T-cell (primary cell): ENCODE measurements at places on chromosomes 7 and 10. TPM values are rescaled to one million over a fixed set of nuclear protein-coding genes. Genes with fewer than 3 reads are reported as not detected.

The RAB19 gene
- 5.1 TPM for total RNA-seq

The SPDYE9 gene
- total RNA-seq = not detected

The ACSM6 gene
- total RNA-seq = not detected

The SKIDA1 gene
- 0.63 TPM for total RNA-seq

The ZRANB1 gene
- total RNA-seq = 18.6 TPM

The ANK3 gene
- total RNA-seq = 65.5 TPM

The NUPR2 gene
- total RNA-seq = not detected

GRCh38 chr10:51076299-51076841, 2.1 kb downstream of the PRKG1 start:
- no peak for DNase-seq

DNA sequence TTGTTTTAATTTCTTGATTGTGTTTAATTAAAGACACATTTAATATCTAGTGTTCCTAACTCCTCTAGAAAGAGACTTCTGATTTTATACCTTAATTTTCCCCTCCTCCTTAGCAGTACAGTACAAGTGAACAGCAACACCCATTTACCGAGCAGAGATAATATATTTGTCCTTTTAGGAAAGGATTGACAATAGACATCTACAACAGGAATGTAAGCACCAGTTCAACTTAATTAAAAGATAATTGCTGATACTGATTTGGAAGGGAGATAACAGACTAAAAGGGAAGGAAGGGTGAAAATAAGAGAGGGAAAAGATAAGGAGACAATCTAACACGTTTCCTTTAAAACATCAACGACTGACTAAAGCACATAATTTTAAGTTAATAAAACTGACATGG, 119.3 kb downstream of the SRPK2 start:
- no peak for DNase-seq

- DNase-seq = no peak
These were observed at the start of gene HTRA1 for GRCh38 chr10:122461367-122461728. TSS of gene HTRA1 (plus strand) at chr10:122461553. CDS start at chr10:122461653, 100 bp downstream.

GRCh38 chr7:17802056-17802455, 138.2 kb downstream of the SNX13 start:
- no peak for DNase-seq

- DNase-seq = no peak
These were observed 137.6 kb downstream of the C10orf105 start for GRCh38 chr10:71582019-71582418.

DNA sequence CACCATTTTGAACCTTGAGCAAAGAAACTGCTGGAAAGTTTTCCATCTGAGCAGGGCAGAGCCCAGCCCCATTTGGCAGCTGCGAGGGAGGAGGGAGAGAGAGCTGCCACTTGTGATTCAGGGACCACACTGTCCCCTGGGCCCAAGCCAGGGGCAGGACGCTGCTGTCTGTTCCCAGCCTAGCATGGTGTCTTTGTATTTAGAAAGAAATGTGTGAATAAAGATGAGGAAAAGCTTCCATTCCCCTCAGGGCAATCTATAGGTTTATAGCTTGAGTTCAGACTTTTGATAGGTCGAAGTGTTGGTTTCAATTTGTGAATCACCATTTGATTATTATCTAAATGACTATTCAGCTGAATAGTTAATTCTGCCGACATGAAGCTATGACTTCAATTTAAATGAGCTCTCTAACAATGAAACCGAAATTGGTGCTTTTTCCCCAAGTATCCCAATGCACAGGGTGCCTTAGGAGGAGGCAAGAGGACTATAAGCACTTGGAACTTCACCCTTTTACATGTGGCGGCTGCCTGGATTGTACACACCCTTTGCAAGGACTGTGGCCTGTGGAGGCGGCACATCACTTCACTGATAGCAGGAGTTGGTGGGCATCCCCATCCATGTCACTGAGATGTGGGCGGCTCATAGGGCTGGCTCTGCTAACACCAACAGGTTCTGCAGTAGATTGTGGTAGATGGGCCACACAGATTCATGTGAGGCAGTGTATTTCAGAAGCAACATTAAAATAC, 223.5 kb downstream of the CCDC3 start:
- no peak for DNase-seq

DNA sequence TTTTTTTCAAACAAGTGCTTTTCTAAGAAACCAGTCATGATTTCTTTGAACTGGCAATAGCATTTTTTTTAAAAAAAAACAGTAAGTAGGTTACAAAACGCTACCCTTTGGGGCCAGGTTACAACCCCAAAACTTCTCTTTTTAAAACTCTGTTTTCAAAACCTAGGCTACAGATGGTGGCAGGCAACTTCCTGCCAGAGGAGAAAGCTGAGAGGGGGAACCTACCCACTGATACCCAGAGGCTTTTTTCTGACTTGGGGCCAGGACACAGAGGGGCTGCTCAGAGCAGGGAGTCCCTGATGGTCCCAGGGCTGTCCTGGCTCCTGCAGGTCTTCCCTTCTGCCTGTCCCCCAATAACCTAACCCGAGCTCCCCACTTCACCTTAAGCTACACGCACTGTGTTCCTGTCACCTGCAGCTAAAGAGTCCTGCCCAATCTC, 6.9 kb downstream of the STN1 start:
- DNase-seq = peak; percentile 49

- DNase-seq = no peak
These were observed 69.5 kb downstream of the LMBR1 start for GRCh38 chr7:156823435-156823834.

DNA sequence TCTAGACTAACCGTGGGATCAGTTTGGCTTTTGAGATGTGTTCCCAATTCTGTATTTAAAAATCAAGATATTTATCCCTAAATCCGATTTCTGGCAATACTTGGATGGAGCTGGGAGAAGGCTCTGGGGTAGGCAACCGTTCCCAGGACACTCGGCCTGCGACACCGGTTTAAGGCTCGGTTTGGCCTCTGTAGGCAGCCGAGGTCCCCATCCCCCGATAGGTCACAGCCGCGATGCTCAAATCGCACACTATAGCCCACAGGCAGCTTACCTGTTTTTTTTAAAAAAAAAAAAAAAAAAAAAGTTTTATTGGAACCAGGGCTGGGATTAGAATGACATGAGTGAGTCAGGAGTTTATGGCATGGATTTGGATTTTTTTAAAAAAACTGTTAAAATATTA, 729 bp upstream of the TAF3 start:
- no peak for DNase-seq

- no peak for DNase-seq
These were observed 259.8 kb upstream of the MAGI2 start for GRCh38 chr7:79713276-79713675.

DNA sequence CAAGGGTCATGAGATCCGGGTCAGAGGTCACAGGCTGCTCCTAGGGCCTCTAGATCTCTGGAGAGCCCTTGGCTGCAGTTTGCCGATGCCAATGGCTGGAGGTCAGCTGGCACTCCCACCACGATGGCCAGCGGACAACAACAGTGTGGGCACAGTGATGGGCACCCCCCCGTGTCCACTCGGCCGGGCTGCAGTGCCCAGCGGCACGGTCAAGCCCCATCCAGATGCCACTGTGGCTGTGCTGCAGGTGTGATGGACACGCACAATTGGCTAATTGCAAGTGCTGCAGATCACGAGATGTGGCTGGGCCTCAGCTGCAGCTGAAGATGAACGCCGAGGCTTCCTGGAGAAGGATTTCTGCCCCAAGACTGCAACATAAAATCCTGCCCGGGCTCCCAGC, 80.7 kb downstream of the PDGFA start:
- no peak for DNase-seq

DNA sequence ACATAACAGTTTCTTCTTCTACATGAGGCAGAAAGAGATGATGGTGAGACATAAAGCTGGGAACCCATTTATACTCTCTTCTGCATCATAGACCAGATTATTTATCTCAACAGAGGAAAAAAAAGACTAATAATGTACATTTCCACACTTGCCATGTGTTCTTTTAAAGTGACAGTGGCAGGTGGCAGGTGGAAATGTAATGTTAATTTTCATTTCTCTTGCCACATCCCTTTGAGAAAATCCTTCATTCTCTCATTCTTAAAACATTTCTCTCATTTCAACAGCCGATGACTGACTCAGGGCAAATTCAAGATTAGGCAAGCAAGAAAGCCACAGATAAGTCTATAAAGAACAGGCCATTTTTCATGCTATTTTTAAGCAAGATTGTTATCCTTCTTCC, 635.6 kb upstream of the SORCS1 start:
- no peak for DNase-seq

DNA sequence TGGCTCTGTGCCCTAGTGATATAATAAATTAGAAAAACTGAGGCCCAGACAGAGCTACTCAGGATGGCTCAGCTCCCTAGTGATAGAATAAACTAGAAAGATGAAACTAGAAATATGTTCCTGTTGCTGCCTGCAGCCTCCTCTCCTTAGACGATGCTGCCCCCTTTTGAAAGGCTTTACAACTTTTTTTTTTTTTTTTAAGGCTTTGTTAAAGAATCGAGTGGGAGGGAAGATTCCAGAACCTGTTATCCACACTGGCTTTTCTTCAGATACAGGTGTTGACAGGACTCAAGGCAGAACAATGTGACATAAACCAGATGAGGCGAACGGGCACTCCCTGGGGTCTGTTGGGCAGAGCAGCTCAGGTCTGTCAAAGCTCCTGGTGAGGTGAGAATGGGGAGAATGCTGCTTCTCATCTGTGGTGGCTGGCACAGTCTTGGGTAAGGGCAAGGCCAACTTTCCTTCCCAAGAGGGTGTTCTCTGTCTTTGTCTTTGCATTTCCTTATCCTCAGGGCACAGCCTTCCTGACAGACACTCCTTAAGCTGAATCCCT, 175.1 kb downstream of the COBL start:
- DNase-seq = no peak

GRCh38 chr10:16689696-16690095, 127.5 kb downstream of the RSU1 start:
- DNase-seq = no peak
